Left ventricle myocardium inferior (tissue), 1 donor: ENCODE measurements at places on chromosomes 2 and 18.
A peak's percentile ranks its signal among the peaks of the same experiment; 100 is the strongest.

- no peak for DNase-seq
Observed at GRCh38 chr18:35661483-35662146, 80.1 kb downstream of the GALNT1 start.

DNA sequence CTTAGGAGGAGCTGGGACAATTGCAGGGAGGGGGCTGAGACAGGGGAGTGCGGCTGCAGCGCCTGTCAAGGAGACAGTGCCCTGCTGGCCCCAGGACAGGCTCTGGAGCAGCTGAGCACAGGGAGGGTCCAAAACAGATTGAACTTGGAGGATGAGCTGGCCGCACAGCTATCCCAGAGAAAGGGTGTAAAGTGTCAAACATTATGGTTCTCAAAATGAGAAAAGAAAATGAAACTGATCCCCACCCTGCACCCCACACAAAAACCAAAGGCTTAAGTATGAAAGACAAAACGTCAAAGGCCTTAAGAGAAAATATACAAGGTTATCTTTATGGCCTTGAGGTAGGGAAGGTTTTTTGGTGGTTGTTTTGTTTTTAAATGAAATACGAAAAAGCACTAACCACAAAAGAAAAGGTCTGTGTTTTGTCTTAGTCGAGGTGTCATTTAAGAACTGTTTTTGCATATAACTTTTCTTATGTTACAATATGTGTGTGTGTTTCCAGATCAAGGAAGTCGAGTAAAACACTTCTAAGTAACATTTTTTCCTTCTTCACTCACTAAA is 111.8 kb downstream of the HDAC4 start:
- no peak for DNase-seq

- peak; percentile 14 for DNase-seq
Observed at GRCh38 chr18:79794846-79795245, 2.9 kb upstream of the KCNG2 start.

DNA sequence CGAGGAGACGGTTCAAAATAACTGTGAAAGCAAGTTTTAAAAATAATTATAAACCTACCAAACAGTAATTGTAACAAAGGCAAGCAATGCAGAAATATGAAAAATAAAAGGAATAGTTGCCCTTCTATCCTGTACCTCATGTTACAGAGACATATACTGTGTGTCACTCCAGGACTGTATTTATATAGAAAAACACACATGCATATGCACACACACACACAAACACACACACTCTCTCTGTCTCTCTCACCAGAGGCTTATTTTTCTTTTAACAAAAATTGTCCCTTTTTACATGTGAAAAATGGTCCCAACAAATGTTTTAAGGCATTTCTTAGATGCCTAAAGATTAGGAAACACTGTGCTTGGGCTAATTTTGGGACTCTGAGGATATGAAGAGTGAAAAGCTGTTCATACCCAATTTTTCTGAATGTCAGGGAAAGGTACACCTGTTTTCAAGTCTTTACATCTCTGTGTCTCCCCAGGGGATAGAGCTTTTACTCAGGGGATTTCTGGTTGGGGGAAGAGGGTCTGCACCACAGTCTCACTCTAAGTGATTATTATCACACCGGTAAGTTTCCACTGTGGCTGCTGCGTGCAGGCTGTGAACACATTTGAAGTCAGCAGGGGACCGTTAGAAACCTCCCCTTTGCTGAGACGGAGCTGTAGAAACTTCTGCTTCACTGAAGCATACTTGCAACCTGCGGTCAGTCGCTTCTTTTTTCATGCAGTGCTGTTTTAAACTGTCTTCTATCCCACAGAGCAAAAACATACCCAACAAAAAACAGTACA is 51.4 kb upstream of the SPAG16 start:
- DNase-seq, result no peak

- no peak for DNase-seq
Observed at GRCh38 chr2:195322324-195322723, 334.7 kb upstream of the SLC39A10 start.

DNA sequence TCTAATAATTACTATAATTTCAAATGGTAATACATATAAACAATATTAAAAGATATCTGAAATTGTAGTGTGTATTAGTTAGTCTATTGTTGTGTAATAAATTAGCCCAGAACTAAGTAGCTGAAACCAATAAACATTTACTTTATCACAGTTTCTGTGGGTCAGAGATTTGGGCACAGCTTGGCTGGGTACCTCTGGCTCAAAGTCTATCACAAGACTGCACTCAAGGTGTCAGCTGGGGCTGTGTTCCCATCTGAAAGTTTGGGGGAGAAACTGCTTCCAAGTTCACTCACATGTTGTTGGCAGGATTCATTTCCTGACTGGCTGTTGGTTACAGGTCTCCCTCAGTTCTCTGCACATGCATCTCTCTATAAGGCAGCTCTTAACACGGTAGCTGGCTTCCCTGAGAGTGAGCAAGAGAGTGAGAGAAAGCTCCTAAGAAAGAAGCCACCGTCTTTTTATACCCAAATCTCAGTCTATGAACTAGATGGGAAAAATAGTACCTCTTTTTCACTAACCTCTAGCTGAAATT is 25.6 kb upstream of the WIPF1 start:
- no peak for DNase-seq

DNA sequence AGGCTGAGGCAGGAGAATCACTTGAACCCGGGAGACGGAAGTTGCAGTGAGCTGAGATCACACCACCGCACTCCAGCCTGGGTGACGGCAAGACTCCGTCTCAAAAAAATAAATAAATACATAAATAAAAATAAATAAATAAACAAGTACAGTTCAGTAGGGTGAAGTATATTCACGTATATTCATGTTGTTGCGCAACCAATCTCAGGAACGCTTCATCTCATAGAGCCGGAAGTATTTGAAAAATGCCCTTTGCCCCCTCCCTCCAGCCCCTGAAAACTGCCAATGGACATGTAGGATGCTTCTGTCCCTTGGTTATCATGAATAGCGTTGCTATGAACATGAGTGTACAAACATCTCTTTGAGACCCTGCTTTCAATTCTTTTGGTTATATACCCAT is 132.0 kb downstream of the DTNB start:
- no peak for DNase-seq

DNA sequence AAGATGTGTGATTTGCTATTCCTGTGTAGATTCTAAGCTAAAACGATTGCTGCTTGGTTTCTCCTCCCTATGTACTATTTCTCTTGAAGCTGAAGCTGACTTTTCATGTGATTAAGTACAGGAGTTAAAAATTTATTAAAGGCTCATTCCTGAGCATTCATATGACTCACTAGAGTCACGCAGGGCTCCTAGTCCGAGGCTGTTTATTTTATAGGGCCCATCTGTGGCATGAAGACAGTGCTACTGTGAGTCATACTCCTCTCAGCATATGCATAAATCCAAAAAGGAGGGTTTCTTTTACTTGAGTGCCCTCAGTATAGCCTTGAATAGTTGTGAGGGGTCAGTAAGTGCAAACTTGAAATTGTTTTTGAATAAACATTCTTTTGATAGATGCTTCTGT is 378.8 kb downstream of the PTPRM start:
- DNase-seq, result no peak
